ENCODE measurements at places on chromosomes 12 and 14.

- DNase-seq: no peak
Observed at GRCh38 chr12:40101747-40102146, 4.1 kb downstream of the SLC2A13 start.

- DNase-seq: no peak
Observed at GRCh38 chr12:85720308-85721033, 115.7 kb downstream of the RASSF9 start.

DNA sequence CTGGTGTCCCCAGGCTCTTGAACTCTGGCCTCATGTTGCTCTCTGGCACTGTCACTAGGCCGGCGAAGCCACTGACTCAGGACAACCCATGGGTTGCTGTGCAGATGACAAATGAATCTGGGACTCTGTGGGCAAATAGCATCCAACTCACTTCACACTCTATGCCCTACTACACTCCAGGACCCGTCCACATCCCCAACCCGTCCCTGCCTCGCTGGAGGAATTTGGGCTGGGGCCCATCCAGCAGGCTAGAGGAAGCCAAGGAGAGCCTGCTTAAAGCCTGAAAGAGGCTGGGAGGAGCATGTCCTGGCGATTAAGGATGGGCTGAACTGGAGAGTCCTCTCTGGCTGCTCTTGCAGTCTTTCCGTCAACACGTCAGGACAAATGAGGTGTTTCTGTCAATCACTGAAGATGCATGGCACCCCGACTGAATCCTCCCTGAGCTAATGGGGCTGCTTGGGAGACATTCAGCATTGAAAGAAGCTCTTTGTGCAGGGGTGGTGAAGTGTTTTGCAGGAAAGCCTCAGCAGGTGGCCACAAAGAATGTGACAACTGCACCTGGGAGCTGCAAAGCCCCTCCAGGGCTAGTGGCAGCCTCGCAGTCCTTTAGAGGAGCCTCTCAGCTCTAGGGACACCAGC lies 71.7 kb downstream of the ANO2 start:
- DNase-seq: no peak

DNA sequence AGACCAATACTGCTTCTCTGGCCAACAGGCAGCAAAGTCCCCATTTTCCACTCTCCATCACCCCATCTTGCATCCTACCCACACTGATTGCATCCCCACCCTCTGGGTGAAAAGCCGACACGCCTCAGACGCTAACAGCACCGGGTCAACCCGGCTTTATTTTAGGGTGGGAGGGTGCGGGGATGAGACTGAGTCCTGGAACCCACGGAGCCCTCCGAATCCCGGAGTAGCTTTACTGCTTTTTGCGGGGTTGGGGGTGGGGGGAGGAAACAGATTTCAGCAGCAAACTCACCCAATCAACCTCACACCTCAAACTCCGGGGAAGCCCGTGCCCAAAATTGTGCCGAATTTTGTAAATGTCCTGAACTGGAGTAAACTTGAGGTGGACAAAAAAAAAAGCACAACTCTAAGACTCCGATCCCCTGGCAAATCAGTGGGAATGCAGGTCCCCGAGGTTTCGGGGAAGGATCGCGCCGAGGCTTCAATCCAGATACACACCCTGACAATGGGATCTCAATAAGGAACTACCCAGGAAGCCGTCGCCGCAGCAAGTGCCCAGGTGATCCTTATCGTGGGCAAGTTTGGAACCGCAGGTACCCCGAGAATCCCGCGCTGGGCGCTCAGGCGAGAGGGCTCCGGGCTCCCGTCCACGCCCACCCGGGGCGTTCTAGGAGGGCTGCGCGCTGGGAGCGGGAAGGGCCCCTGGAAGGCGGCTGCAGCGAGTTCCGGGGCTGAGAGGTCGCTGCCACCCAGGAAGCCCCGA lies 1.1 kb downstream of the GCH1 start:
- DNase-seq: no peak

- no peak for DNase-seq
Observed at GRCh38 chr14:100292776-100293461, 13.3 kb downstream of the SLC25A29 start.

- DNase-seq: no peak
Observed at GRCh38 chr12:46468160-46468559, 95.6 kb upstream of the SLC38A2 start.

DNA sequence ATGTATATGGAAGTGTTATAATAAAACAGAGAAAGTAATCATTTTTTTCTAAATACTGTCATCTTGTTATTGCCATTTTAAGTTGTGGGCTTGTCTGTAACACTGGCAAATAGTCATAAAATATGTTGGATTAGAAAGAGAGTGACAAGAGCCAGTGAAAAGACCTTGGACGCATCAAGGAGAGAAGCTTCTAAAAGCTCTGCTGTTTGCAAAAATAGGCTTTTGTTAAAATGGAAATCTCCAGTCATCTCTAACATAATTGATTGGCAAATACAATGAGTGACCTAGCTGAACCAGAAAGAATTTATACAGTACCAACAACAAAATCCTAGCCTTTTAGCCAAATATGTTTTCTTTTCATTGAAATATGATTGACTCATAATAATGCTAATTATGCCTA lies 245.8 kb upstream of the RMST start:
- DNase-seq: no peak

DNA sequence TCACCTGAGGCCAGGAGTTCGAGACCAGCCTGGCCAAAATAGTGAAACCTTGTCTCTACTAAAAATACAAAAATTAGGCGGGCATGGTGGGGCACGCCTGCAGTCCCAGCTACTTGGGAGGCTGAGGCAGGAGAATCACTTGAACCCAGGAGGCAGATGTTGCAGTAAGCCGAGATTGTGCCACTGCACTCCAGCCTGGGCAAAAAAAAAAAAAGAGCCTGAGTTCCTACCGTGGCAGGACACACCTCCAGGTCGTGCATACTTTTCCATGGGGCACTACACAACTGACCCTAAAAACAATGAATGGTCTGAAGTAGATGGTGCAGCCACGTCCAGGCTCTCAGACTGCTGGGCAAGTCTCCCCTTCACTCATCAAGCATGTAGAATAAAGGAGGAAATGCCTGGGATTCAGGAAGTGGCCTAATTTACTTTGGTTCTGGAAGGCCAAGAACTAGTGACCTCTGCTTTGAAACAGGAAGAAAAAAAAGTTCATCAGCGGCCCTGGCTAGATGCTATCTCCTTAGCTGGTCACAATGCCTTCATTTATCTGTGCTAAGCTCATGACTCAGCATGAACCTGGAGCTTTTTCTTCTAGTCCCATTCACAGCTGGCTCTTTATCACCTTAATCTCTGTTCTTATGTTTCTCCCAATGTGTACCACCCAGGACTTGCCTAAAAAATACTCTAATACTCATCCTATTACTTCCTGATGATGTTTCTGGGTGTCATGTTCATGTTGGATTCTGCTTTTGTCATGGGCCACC lies 55.8 kb upstream of the OR6J1 start:
- no peak for DNase-seq

DNA sequence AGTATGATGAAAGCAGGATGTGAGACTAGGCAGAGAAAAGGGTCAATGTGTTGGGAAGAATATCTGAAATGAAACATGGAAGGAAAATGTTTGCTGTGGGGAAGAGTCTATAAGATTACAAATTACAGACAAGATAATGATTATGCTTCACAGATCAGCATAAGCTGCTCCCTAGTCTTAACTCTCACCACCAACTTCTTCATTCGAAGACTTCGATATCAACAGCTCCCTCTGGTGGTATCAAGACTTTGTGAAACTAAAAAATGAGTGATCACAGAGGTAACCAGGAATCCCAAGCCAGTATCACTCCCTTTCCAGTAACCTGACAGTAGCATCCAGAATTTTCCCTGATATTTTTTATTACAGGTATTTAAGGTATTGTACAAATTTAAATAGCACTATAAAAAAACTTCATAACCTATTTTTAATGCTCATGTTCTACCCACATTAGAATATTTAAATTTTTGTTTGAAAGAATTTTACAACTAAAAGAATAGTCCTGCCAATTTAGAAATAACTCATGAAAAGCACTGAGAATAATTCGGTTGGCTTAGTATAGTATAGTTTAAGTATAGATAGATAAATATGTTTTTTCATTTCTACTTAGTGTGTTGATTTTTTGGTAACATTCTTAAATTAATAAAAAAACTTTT lies 84.4 kb downstream of the C2CD5 start:
- peak; percentile 49 for DNase-seq

DNA sequence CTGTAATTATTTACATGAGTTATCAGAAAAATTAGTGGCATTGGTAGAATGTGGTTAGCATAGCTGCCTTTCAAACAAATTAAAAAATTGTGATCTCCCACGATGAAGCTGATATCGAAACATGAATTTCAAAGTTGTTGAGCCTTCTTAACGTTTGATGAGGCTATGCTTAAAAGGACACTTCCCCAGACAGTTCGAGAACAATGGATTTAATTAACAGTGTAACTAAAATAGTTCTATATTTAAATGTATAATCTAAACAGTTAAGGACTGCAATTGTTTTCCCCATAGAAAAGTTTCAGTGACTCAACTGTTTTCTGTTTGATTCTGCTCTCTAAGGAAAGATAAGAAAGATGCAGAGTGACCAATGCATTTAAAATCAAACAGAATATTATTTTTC lies 1.6 kb downstream of the CLEC2B start:
- DNase-seq: no peak

DNA sequence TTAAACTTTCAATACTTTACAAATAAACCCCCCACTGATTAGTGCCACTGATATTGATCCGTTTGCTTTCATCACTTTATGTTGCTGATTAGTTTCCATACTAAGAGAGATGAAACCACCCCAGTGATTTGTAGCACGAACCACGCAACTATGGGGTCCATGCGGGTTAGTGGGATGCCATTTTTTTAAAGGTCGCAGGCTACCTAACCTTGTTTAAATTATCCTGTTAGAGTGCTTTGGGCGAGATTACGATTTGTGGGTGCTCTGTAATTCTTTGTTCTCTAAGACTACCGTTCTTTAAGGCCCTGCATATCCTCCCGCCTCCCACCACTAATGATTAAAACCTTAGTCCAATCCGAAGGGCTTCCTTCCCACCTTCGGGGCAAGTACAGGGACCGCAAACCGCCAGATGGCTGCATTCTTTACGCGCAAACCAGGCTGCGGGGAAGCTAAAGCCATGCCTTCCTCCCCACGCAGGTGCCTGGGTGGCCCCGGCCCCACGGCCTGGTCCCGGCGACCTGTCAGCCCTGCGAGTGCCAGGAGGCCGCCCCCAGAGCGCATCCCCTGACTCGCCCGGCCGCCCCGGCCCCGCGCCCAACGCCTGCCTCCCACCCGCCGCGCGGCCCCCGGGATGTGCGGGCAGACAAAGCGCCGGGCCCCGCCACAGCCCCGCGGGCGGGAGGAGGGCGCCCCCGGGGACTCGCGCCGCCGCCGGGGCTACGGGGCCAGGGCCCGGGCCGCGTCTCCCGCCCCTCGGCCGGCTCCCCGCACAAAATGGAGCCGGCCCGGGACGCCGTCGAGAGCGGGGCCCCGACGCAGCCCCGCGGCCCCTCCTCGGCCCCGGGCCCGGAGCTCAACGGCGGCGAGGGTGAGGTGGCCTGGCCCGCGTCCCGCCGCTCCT lies 759 bp downstream of the NFYB start:
- no peak for DNase-seq

DNA sequence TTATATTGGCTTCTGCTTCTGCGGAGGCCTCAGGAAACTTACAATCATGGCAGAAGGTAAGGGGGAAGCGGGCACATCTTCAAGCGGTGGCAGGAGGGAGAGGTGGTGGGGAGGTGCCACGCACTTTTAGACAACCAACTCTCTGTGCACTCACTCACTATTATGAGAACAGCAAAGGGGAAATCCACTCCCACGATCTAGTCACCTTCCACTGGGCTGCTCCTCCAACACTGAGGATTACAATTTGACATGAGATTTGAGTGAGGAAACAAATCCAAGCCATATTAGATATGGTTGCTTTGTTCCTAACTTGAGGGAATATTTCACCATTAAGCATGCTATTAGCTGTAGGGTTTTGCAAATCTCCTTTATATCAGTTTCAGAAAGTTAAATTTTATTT lies 80.3 kb downstream of the UNC79 start:
- DNase-seq: no peak

DNA sequence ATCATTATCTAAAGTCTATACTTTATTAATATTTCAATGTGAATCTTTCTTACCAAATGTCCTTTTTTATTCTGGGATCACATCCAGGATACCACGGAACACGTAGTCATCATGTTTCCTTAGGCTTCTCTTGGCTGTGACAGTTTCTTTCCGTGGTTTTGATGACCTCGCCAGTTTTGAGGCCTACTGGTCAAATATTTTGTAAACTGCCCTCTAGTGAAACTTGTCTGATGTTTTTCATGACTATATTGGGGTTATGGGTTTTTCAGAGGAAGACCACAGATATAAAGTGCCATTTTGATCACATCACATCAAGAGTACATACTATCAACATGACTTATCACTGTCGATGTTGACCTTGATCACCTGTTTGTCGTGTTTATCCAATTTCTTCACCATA lies 14.1 kb upstream of the SERPINA6 start:
- no peak for DNase-seq

GRCh38 chr12:1226951-1227350 lies 235.9 kb downstream of the ERC1 start:
- DNase-seq: no peak

GRCh38 chr12:102903337-102904007 lies 13.6 kb downstream of the PAH start:
- DNase-seq: no peak

DNA sequence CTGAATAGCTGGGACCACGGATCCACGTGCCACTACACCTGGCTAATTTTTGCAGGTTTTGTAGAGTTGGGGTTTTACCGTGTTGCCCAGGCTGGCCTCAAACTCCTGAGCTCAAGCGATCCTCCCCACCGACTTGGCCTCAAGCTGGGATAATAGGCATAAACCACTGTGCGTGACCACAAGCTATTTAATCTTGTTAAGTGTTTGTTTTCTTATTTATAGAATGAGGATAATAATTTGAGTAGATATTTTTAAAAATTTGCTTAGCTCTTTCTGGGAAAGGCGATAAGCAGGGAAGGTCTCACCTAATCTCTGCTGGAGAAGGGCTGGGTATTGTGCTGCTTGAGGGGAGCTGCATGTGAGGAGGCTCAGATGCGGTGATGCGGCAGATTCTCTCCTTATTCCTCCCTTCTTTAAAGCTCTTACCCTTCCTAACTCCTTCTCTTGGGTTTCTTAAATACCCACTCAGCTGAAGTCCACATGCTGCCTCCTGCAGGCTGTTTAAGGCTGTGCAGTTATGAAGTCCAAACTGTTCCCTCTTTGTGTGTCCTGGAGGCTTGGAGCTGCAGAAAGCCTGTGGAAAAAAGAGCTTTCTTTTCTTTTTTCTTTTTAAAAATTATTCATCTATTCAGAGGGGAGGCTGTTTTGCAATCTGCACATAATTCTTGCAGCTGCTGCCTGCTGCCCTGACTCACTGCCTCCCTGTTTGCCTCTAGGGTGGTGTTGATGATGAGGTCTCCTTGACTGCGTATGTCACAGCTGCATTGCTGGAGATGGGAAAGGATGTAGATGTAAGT lies 37.9 kb downstream of the A2ML1 start:
- DNase-seq: peak; percentile 78

GRCh38 chr14:103194256-103195045 lies 71.2 kb downstream of the TNFAIP2 start:
- DNase-seq: no peak

DNA sequence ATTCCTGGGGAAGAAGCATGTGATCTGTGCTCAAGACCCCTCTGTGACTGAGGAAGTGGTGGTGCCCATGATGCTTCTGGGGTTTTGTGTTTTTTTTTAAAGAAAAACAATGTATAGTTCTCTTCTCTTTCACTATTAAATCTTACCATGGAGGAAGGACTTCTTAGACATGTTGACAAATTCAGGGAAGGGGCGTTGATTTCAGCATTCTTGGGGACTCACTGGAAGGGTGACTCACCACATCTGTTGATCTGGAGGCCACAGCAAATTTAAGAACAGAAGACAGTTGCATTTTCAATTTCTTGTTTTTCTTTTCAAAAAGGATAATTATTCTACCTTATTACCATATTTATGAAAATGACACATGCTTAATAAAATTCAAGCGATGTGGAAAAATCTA lies 152.9 kb upstream of the RTL1 start:
- DNase-seq: no peak

Measured in hematopoietic multipotent progenitor cell treated with erythropoietin and hydrocortisone succinate and interleukin-3 and kit ligand, for 17 days (in vitro differentiated cells).